ENCODE measurements at places on chromosomes 3 and 15. TPM values are rescaled to one million over a fixed set of nuclear protein-coding genes. Genes with fewer than 3 reads are reported as not detected.

GRCh38 chr3:186582541-186582940 lies 12.0 kb downstream of the DNAJB11 start:
- H3K36me3 ChIP-seq: peaks cover 68% of the 10 kb centered on the region
- H3K27me3 ChIP-seq: no peaks in the 10 kb centered on the region
- no peak overlapping the region for H3K27ac ChIP-seq
- H3K4me3 ChIP-seq: no peak overlapping the region

DNA sequence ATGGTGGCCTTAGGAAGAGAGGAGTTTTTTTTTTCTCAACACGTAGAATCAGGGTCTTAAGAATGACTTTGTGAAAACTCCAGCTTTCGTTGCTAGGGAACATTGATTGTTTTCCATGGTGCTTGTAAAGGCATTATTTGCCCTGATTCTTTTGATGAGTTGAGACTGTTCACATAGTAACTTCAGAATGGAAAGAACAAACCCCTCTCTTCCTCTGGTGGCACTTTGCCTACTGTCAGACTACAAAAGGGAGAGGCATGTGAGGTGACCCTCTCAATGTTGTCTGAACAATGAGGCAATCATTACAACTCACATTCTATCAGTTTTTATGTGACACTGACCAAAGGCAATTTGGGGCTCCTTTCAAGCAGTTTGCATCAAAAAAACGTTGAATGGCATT lies 477.8 kb downstream of the FGF12 start:
- H3K36me3 ChIP-seq: no peaks in the 10 kb centered on the region
- no peak overlapping the region for H3K4me3 ChIP-seq
- no peak for DNase-seq
- H3K27ac ChIP-seq: no peak overlapping the region
- peaks cover 2% of the 10 kb centered on the region for H3K27me3 ChIP-seq

DNA sequence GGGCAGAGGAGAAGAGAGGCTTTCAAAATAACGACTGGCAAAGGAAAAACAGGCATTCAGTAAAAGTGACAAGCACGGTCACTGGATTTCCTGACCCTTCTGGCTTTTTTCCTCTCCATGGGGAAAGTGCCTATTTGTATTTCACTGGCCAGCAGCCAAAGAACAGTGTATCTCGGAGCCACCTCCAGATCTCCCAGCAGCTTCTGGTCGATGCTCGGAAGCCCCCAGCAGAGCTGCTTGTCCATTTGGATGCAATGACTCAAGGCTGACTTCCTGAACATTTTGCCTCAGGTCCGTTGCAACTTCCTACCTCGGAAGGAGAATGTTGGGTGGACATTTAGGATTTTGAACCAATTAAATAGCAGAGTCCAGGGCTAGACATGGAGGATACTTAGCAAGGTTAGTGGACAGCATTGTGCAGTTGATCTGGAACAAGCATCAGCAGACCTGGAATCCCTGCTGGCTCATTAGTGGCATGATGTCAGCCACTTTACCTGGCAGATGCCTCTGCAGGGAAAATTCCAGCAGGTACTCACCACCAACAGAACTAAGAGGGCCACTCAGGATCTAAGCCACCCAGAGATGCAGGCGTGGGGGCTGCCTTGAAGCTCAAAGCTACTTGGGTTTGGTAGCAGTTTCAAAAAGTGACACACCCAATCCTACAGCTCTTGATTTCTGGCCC lies 1.1 kb downstream of the FAM107A start:
- H3K27me3 ChIP-seq: peaks cover 13% of the 10 kb centered on the region
- no peak overlapping the region for H3K27ac ChIP-seq

The FILIP1L gene
- 1.4 TPM for total RNA-seq

The KBTBD12 gene
- not detected for total RNA-seq
